ENCODE measurements at places on chromosomes 12 and 14.

DNA sequence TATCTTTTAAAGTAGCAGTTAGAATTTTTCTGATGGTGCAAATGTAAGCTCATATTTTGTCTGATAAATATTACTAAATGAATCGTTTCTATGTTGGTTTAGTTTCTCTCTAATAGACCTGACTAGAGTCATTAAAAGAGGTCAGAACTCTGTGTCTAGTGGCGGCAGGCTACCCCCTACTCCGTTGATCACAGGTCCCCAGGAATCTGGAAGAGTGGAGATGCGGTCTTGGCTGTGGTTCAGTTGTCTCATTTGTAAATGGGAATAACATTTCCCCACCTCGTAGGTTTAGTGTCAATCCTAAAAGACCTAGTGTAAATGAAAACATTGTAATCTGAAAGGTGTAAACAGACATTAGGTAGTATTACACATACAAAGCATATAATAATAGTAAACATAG is 4.7 kb upstream of the FOXJ2 start:
- DNase-seq: no peak

- no peak for DNase-seq
These were observed 56.6 kb downstream of the SLC2A13 start for GRCh38 chr12:40049268-40049667.

GRCh38 chr12:59067083-59067482 is 146.8 kb upstream of the LRIG3 start:
- peak; percentile 63 for DNase-seq

DNA sequence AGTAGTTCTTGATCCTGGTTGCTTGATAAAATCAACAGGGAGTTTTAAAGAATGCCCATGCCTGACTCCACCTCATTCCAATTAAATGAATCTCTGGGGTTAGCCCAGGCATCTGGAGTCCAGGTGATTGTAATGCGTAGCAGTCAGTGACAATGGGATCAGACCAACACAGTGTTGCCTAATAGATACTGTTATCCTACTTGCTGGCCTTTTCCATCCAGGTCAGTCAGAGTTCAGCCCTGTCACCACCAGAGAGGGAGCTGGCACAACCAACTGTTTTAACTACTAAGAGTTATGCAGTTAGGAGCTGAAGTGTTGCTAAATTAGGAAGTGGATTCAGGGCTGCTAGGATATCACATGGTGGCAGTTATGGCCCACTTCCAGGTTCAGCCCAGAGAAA is 107.1 kb downstream of the GPR135 start:
- peak; percentile 82 for DNase-seq

- DNase-seq: no peak
These were observed 48.8 kb upstream of the LTBP2 start for GRCh38 chr14:74660863-74661262.

Data from A172 (cell line).